ENCODE measurements at places on chromosomes 2 and 18.

GRCh38 chr2:42754021-42754775, 9.7 kb downstream of the OXER1 start:
- no peak for DNase-seq

- DNase-seq: no peak
Observed at GRCh38 chr2:209472112-209472832, 48.4 kb downstream of the MAP2 start.

DNA sequence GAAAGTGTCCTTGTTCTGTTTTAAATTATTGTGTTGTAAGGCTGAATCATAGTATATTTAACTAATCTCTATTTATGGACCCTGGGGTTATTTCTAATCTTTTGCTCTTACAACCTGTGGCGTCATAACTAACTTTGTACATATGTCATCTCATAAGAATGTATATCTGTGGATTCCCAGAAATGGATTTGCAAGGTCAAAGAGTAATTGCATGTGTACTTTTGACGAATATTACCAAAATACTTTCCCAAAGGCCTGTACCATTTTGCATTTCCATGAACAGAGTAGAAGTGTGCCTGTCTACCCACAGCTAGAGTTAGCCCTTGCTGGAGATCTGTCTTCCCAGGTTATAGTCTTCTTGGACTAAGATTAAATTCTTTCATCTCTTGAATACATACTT, 42.8 kb downstream of the SEMA4F start:
- DNase-seq: no peak

- DNase-seq: no peak
Observed at GRCh38 chr2:154698296-154698720, at the start of gene KCNJ3. Gene KCNJ3 (plus strand): TSS chr2:154698695. CDS start chr2:154698776, 81 bp downstream.

DNA sequence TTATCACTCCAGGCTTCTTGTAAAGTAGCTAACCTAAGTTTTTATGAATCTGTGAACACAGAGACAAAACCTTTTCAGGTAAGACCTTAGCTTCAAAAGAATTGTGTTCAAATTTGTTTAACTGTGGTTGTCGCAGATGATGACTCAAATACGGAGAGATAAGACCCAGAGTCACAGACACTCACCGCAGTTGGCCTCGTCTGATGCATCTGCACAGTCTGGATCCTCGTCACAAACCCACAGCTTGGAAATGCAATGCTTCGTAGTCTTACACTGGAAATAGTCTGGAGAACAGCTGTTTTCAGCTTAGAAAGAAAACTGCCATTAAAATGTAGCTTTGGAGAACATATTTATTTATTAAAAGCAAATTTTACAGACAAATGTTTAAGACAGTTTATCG, 1662.1 kb upstream of the NXPH2 start:
- no peak for DNase-seq
